ENCODE measurements at places on chromosomes 6 and 20. TPM values are rescaled to one million over a fixed set of nuclear protein-coding genes. Genes with fewer than 3 reads are reported as not detected.

Gene BANF2
- not detected for total RNA-seq

Gene RFX6
- total RNA-seq, result not detected

Gene ZNF335
- total RNA-seq, result 9.9 TPM

Gene SPATA2
- 5.4 TPM for total RNA-seq

Gene MLN
- not detected for total RNA-seq

Gene LGSN
- total RNA-seq, result 0.40 TPM

Gene SRMS
- not detected for total RNA-seq

Gene RAB44
- 0.59 TPM for total RNA-seq

Gene SNAP91
- 33.8 TPM for total RNA-seq

Data from spinal cord (tissue), 10 donors.